NCI-H524 treated with DMSO at 0.1 percent for 48 hours (cell line): ENCODE measurements at places on chromosomes 3 and 15.

GRCh38 chr3:45491344-45491743 lies 103.0 kb downstream of the LARS2 start:
- no peak for DNase-seq

- DNase-seq = no peak
These were observed 241.7 kb upstream of the HES1 start for GRCh38 chr3:193894121-193894863.

- DNase-seq = no peak
These were observed 210.9 kb upstream of the KCNMB2 start for GRCh38 chr3:178325330-178325729.

GRCh38 chr3:138241061-138241460 lies 54.0 kb downstream of the ARMC8 start:
- DNase-seq = no peak

DNA sequence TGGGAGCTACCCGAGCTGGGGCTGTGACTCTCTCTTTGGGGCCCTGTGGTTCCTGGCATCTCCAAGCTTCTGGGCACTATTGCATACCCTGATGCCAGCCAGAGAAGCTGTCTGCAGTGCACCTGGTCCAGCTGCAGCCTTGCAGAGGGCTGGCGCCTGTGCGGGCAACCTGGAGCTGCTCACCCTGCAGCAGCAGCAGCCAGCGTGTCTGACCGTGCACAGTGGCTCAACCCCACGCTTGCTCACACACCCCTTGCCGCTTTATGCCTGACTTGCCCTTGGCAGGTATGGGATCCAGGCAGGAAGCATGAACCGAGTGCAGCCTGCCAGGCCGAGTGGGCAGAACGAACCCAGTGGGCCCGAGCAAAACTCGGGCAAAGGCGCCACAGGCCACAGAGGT lies 69.9 kb downstream of the GLB1 start:
- no peak for DNase-seq

DNA sequence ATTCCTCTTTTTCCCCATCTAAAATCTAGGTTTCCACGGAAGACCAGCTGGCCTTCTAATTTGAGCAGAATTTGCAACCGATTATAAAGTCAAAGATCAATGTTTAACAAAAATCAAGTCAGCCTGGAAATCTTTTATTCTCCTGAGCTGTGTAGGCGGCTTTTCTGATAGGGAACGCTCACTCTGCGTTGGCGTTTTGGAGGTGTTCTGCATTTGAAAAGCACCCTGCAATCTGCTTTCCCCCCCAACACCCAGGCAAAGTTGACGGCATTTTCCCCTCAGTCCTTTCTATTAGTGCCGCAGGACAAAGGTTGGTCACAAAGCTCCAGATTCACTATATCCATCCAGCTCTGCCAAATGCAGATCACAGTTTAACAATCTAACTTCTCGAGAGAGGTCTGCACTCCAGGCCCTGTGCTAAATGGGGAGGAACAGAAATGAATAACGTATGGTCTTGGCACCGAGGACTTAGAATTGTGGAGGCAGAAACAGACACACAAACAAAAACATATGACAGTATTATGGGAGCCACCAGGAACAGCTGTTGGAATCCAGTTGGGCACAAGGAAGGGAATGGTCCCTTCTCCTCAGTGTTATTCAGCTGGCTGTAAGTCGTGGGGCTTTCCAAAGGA lies 50.4 kb upstream of the LARS2 start:
- DNase-seq = no peak

DNA sequence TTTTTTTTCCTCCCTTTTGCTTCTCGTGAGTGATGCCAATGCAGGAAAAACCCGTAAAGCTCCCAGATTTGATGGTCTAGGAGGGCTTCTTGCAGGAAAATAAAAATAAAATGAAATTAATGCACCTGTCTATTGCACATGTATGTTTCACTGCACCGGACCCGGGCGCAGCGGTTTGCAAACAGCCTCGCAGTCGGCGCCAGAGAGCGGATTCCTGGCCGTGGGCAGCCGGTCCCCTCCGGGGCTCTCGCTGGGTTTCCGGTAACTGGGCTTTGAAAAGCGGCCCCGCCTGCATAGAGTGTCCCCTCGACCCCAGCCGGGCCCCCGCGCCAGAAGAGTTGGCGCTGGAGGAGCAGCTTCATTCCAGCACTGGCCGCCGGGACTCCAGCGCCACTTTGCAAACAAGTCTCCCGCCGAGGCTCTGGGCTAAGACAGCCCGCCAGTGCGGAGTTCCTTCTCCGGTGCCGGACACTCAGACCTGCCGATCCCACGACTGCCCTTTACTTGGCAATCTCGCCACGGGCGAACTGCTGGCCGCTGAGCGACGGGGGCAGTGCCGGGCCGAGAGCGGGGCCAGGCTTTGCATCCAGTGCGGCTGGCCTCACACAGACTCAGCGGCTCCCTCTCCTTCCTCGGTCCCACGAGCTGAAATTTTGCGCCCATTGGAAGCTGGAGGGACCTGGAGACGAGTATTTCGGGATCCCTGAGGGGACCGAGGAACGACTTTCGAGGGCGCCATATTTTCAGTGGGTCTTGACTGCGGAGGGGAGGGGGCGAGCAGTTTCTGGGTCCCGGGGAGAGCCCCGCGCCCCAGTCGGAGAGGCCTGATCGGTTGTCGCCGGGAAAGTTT lies 225.9 kb upstream of the C2CD4B start:
- DNase-seq = no peak

DNA sequence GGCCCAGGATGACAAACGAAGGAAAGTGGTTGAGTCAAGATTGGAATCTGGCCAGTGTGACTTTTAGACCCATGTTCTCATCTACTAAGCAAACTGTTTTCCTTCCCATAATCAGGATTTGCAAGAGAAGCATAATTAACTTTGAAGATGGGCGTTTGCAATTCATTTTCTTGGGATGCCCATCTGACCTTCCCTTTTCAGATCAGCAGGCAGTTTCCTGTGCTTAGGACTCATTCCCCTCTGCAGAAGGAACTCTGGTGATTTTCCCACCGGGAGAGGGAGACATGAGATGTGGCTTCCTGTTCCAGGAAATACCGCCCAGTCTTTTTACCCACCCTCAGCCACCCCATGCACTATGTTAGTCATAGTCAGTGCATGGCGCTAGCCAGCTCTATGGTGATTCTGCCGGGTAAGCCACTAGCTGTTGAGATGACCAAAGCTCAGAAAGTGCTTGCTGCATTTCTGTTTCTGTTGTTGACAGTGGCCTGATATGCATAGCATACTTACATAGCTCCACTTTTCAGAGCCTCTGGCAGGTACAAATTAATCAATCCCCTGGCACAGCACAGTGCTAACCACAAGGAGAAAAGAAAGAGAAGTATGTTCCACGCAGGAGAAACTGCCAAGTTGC lies 129.4 kb downstream of the VGLL4 start:
- DNase-seq = no peak

- no peak for DNase-seq
These were observed 4.8 kb upstream of the ADCY5 start for GRCh38 chr3:123453675-123454074.

DNA sequence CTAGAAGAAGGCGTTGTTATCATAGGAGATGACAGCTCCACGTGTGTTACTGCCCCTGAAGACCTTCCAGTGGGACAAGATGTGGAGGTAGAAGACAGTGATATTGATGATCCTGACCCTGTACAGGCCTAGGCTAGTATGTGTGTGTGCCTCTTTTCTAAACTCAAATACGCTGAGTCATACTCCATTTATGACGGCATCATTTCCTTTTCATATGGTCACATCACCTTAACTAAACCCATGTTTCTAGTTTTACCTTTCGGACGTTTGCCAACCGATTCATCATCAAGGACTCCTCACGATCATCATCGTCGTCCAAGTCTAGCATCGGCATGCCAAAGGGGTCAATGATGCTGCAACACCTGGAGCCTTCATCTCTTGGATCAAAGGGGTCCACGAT lies 149.0 kb downstream of the CBLB start:
- DNase-seq = no peak

- DNase-seq = no peak
These were observed 141.4 kb downstream of the TGFBR2 start for GRCh38 chr3:30747771-30748281.

DNA sequence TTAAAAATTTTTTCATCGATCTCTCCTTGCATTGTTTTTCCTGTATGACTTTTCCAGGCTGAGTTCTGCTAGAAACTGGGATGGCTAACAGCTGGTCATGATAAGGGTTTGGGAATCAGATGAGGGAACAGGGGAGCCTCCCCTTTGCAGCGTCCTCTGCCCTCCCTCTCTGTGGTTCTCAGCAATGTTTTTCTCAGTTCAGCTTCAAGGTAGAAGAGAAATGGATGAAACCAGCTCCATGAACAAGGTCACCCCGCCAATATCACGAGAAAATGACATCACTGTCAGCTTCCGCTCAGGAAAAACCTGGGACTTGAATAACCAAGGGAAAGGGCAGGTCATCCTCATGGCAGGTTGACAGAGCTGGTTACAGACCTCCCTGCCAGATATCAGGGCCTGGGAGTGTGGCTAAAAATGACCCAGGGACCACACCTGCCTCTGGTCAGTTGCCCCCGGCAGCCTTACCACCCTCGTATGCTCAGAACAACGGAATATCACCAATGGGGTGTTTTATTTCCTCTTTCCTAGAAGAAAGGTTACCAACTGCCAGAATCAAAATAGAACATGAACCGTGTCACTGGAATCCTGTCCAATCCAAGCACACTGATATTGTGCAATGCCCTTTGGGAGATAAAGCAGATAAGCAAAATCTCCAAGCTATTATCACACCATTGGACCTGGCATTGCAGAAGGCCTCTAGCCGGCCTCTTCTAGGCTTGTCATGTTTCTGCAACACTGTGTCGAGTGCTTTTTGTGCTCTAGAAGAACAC lies 26.1 kb downstream of the LSM3 start:
- DNase-seq = no peak

GRCh38 chr3:168585544-168585943 lies 489.8 kb upstream of the GOLIM4 start:
- no peak for DNase-seq

GRCh38 chr3:171844873-171845272 lies 1.7 kb downstream of the TMEM212 start:
- DNase-seq = no peak

- DNase-seq = no peak
These were observed 101.8 kb downstream of the XXYLT1 start for GRCh38 chr3:195169011-195169649.

- DNase-seq = peak; percentile 93
These were observed 71.9 kb upstream of the SPATA12 start for GRCh38 chr3:56988458-56989168.

DNA sequence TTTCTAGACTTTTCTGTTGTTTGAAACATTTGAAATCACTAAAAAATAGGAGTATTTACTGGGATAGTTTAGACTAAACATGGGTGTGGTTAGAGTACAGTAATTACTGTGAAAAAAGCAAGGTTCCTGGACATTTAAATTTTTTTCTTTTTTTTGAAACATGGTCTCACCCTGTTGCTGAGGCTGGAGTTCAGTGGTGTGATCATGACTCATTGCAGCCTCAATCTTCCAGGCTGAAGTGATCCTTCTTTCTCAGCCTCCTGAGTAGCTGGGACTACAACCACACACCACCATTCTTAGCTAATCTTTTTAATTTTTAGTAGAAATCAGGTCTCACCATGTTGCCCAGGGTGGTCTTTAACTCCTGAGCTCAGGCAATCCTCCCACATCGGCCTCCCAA lies 20.4 kb upstream of the CELF6 start:
- DNase-seq = no peak

DNA sequence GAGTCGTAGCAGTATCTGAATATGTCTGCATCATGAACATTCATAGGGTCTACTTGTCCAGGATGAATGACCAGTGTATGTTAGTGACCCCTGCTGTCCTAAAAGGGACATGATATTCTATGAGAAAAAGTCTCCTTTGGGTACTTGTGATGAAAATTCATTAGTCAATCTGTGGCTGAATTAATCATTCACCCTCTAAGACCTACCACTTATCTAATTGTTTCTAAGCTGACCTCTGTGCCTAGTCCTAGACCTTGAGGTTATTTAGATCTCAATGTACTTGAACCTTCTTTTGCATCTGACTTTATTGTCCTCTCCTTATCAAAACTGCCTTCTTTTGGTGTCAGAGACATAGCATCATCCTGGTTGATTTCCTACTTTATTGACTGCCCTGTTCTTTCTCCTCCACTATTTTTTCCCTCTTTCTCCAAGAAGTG lies 799.3 kb downstream of the DIPK2A start:
- DNase-seq = no peak

DNA sequence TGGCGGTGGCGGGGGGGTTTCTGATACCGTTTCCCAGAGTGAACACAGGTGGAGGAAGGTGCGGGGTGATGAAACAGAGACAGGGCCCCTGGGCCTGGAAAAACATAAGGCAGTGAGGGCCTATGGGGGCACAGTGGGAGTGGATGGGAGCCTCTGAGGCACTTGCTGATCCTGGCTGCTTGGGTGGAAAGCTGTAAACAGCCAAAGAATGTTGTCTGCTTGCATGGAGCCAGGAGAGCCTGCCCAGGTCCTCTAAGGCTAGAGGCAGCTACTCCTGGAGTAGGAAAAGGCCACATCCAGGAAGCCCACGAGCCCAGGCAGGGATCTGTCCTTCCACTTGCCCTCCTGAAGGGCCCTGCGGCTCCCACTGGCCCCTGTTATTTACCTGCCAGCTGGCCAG lies 2.9 kb upstream of the SEMA3B start:
- DNase-seq = no peak

GRCh38 chr3:41418961-41419691 lies 219.8 kb downstream of the CTNNB1 start:
- no peak for DNase-seq

DNA sequence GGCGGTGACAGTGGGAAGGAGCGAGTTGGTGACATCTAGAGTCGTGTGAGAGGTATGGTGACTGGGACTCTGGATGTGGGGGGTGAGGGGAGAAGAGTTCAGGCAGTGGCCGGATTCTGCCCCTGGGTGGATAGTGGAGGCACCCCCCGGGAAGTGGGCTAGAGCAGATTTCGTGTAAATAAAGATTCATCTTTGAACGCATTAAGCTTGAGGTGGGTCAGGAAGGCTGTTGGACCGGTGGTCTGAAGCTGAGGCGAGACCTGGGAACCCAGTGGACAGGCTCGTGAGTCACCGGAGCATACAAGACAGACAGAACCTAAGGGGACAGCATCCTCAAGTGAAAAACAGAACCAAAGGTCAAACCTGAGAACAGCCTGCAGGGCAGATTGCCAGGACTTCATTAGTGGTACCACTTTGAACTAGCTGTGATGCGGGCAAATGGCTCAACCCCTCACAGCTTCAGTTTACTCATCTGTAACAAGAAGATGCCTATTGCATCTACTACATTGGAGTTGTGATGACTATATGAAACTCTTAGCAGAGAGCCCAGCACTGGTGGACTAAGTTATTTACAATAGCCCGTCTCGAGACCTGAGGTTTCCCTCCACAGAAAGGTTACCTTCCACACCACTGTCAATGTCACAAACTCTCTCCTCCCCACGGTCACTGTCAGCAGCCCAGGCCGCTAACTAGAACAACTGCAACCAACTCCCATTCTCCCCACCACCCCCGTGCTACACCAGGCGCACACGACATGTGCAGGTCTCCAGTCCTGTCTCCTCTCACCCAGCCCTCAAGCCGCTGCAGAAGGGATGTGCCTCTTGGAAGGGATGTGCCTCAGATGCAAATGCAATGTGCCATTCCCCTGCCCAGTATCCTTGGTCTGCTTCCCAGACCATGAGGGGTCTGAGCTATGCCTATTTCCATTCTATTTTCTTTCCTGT lies 901 bp upstream of the CLN6 start:
- DNase-seq = no peak

- no peak for DNase-seq
These were observed 46.0 kb downstream of the CCNL1 start for GRCh38 chr3:157113832-157114505.

- DNase-seq = no peak
These were observed 33.6 kb downstream of the SSUH2 start for GRCh38 chr3:8610951-8611350.
